ENCODE measurements at places on chromosomes 2 and 18. TPM values are rescaled to one million over a fixed set of nuclear protein-coding genes. Genes with fewer than 3 reads are reported as not detected.

G6PC2 gene
- total RNA-seq = not detected

CHN1 gene
- 35.8 TPM for total RNA-seq

RETREG2 gene
- total RNA-seq = 45.8 TPM

RFTN2 gene
- 0.21 TPM for total RNA-seq

C2orf49 gene
- 18.6 TPM for total RNA-seq

PARD6G gene
- 6.1 TPM for total RNA-seq

RIT2 gene
- not detected for total RNA-seq

TNS1 gene
- total RNA-seq = 9.8 TPM

SCN9A gene
- total RNA-seq = 11.5 TPM

RBFA gene
- 58.7 TPM for total RNA-seq

L3MBTL4 gene
- total RNA-seq = 6.8 TPM

ALK gene
- total RNA-seq = not detected

DLGAP1 gene
- not detected for total RNA-seq

HOXD13 gene
- total RNA-seq = 0.06 TPM

TTC31 gene
- 19.8 TPM for total RNA-seq

CAMKMT gene
- 11.6 TPM for total RNA-seq

SPC25 gene
- total RNA-seq = 64.8 TPM

FHOD3 gene
- total RNA-seq = 0.53 TPM

SCYGR4 gene
- total RNA-seq = not detected

KANSL1L gene
- 17.7 TPM for total RNA-seq

TTR gene
- total RNA-seq = not detected
